Activated CD4-positive, CD25-positive, alpha-beta regulatory T cell (primary cell): ENCODE measurements at places on chromosomes 4 and X.

DNA sequence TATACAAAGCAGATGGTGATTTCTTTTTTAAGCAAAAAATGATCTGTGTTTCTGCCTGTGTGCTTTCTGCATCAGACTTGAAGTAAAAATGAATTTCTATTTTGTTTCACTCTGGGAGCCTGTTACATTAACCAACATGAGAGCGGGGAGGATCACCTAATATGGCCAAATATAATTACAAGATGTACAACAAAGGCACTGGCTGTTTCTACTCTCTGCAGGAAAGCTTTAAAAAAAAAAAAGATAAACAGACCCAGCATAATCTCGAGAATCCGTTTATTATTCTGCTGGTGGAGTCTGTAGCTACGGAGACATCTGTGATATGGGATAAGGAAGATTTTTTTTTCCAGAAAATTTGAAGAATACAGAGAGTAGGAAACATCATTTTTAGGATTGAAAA, 103.6 kb downstream of the COMMD8 start:
- no peak for DNase-seq

GRCh38 chrX:50514811-50515210, 44.2 kb upstream of the DGKK start:
- DNase-seq: no peak

GRCh38 chr4:124783847-124784246, 71.3 kb upstream of the ANKRD50 start:
- DNase-seq: no peak

DNA sequence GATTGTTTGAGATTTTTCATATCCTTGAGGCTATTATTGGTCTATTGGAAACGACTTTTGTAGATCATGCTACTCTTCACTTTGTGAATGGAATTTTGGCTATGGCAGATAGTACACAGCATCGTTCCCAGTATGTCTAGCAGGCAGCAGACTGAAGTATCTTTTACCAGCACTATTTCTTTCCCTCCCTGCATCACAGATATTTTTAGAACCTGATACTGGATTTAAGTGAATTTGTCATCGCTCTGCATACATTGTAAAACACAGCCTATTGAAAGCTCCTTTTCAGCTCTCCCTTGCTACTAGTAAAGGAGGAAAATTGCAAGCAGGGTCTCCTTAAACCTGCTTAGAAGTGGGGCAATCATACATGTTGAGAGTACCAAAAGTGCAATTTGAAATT, 133.6 kb downstream of the LUZP4 start:
- DNase-seq: no peak

DNA sequence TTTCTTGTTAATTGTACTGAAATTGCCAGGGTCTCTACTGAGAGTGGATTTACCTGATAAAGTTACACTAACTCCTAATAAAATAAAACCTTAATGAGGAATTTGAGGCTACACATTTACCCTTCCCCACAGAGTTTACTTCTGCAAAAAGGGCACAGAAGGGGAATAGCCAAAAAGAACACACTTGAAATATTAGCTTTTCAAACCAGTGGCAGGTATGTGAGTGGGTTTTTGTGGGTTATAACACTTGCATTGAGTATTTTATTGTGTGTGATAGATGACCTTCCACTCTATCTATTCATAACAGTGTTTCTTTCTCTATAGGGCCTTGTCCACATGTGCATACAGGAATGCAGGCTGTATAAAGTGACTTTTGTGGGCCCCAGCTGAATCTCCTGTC, 5.0 kb upstream of the GPR174 start:
- no peak for DNase-seq

- no peak for DNase-seq
Measured at GRCh38 chr4:78363031-78363570, 188.5 kb upstream of the ANXA3 start.

GRCh38 chr4:186851291-186852072, 127.8 kb upstream of the FAT1 start:
- no peak for DNase-seq

- DNase-seq: no peak
Measured at GRCh38 chr4:61489927-61490326, 289.8 kb downstream of the ADGRL3 start.

DNA sequence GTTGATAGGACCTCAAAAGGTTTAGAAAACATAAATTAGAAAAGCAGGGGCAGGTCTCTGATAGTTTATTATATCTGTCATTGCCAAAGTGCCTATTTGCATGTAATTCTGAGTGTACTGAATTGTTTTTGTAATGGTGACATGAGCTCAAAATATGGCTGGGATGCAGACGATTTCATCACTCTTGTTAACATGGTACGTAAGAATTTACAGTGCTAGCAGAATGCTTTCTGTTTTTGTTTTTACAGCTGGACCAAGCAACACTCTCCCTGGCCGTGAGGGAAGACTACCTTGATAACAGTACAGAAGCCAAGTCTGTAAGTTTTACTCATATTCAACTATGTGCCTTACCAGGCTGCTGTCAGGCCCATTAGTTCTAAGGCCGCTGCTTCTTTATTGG, 58.1 kb downstream of the PHEX start:
- no peak for DNase-seq
